Activated CD8-positive, alpha-beta memory T cell treated with anti-CD3 and anti-CD28 coated beads for 4 hours (primary cell): ENCODE measurements at places on chromosomes 12 and 14.

DNA sequence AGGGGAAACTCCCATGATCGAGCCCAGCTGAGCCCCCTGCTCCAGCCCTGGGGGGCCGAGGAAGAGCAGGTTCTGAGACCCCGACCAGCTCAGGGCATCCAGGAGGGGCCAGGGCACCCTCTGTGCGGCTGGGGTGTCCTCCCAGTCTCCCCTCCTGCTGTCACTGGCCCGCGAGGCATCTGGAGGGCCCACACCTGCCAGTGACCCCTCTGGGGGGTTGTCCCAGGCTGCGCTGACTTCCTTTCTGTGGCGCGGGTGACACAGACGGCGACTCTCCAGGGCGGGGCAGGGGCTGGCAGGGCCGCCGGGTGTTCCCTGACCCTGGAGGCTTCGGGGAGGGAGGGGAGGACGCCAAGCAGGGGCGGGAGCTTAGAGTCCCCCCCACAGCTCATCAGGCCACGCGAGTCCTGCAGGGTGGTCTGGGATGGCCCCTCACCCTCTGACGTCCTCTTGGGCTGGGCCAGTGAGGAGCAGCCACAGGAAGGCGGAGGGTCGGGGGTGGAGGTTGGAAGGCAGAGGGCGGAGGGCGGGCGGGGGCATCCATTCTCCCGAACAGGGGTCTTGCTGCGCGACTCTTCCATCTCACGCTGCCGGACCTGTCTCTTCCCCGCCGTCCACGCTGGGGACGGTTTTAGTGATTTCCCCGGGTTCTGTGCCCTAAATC, 38.6 kb upstream of the FBRSL1 start:
- DNase-seq = no peak

- no peak for DNase-seq
Measured at GRCh38 chr12:57226588-57227314, 2.8 kb upstream of the SHMT2 start.

DNA sequence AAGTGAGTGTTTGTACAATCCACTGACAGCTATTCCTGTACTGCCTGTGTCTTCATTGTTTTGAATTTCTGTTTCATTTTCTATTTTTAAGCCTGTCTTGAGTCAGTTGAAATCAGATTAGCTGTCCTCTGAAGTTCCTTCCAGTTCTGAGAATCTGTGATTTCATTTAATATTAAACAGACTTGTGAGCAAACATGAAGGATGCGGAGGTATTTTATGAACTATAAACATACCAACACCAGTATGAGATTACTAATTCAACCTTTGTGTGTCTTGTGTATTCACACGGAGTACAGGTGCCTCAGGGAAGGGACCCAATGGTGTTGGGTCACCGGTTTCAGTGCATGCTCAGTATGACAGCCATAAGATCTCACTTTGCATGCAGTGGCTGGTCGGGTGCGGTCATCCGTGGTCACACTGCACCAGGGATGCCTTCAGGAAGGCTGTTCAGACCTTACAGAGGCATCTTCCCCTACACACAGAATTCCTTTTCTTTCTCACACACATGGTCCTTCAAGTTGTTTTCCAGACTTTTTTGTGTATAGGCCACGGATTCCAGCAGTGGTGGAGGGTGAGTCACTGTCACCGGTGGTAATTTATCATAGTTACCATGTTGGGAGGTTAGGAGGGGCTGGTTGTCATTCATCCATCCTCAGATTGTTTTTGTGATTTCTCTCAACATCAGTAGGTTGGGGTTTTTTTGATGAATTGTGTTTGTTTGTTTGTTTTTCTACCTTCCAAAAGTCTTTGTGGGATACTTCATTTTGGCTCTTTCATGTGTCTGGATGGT, 103.0 kb upstream of the SFSWAP start:
- DNase-seq = no peak

DNA sequence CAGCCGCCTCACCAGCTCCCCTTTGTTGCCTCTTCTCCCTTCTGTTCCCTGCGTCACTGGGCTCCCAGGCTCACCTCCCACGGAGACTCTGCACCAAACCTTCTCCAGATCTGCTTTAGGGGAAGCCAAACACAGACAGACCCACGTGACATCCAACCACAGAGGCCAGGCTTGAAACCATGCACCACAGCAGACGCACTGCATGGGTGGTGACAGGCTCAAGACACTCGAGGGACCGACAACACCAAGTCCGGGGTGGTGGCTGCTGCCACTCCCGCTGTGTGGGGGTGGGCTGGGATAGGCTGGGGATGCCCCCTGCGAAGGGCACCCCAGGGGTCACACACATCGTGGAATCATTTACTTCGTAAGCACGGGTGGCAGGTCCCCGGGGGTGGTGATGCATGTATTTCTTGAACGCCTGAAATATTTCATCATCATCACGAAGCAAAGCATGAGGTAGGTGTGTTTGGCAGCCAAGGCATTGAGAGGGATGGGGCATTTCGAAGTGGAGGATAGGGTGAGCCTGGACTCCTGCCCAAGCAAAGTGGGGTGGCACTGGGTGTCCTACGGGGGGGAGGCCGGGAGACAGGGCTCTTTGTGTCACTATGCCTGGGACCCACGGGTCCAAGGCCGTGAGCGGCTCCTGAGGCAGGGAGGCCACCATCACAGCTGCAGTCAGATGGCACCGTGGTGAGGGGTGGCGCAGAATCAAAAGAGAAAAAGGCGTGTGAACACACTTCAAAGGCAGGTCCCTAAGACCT, 66.8 kb upstream of the RFLNA start:
- DNase-seq = no peak

DNA sequence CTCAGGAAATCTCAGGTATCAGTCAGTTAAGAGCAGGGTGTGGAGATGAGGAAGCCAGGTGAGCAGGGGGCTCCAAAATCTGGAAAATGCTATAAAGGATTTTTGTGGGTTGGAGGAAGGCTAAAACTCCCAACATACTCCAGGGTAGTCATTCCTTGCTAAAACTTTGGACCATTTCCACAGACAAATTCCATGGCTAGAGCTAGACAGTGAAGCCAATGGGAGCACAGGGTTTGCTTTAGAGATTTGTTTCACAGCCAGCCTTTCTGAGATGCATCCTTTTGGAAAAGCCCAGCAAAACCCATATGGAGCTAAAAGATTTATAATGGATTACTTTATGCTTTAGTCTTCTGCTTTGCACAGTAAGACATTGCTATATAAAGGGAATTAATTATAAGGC, 146.5 kb downstream of the SAMD4A start:
- DNase-seq = no peak

DNA sequence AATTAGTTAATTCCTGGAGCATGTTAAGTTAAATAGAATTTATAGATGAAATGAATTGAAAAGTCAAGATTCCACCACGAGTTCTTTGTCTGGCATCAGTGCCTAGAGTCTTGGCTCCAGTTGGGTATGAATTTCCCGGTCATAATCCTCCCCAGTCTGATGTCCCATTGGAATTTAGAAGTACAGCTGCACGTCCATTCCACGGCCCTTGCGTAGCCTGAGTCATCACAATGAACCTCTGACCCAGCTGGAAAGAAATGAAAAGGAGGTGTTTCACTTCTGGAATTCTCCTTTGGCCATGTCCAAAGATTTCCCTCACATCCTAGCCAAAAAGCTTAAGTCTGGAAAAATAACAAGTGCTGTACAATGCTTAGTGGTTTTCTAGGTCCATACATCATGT, 122.7 kb downstream of the KICS2 start:
- DNase-seq = no peak

DNA sequence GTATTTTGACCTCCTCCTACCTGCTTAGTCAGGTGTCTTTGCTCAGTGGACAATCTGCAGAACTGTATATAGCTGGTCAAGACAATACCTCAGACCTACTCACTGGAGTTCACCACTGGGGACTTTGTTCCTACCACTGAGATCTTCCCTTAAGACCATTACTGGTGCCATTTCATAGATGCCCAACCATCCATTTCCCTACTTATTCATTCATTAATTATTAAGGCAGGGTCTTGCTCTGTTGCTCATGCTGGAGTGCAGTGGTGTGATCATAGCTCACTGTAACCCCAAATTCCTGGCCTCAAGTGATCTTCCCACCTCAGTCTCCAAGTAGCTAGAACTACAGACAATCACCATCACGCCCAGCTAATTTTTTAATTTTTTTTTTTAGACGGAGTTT, 22.8 kb upstream of the CRADD start:
- no peak for DNase-seq

- no peak for DNase-seq
Measured at GRCh38 chr14:66143387-66144112, 342.6 kb upstream of the CCDC196 start.
